ENCODE measurements at places on chromosomes 6 and 20.

DNA sequence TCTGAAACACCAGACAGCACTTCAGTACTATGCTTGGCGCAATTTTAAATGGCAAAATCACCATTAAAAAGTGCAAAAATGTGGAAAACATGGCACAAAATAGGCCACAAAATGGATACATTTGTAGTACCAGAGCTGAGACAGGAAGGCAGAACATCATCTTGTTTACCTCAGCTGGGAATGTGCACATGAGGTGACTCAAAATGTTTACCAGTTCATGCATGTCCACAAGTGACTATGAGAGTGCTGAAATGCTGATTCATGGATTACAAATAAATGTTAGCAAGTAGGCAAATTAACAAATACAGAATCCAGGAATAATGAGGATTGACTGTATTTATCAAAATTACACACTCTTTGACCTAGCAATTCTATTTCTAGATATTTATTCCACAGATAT is 201.6 kb downstream of the ISM1 start:
- DNase-seq = no peak

- no peak for DNase-seq
Measured at GRCh38 chr20:10714236-10714975, 40.6 kb upstream of the JAG1 start.

DNA sequence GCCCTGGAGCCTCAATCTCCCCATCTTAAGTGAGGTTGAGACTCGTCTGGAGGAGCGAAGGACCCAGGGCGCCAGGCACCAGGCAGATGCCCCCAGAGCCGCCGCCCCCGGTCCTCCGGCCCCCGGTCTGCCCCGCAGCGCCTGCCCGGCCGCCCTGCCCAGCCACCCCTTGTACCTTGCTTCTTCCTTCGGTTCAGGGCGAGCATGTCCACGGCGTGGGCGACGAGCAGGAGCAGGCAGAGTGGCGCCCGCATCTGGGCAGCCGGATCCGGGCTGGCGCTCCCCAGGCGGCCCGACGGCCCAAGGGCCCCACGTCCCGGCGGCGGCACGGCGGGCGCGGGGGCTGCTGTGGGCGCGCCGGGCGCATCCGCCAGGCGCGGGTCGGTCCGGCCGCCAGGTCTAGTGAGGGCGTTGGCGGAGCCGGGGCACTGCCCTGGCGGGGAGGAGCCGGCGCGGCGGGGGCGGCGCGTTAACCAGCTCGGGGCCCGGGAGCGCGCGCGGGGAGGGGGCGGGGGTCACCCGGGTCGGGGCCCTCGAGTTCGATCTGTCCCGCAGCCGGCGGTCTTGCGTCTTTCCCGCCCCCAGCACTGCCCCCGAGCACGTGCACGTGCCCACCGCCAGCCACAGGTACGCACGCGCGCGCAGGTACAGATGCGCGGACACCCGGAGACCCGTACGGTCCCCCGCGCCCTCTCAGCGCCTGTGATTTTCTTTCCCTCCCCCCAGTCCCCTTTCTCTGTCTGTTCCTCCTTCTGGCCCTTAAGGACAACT is at the start of gene RSPO4:
Gene RSPO4, minus strand, starts transcription at position 401 of the 771 bp plus-strand sequence. Its CDS starts 147 bp downstream, at position 254.
- no peak for DNase-seq

- no peak for DNase-seq
Measured at GRCh38 chr6:158660333-158660754, 10.5 kb downstream of the SYTL3 start.

GRCh38 chr6:164455835-164456234 is 853.6 kb downstream of the C6orf118 start:
- DNase-seq = no peak

Data from HFFc6 (cell line).